Osteocyte (in vitro differentiated cells): ENCODE measurements at places on chromosomes 13 and 19. TPM values are rescaled to one million over a fixed set of nuclear protein-coding genes. Genes with fewer than 3 reads are reported as not detected.

The SOX1 gene
- total RNA-seq: not detected in 2 replicates

The ZNF417 gene
- 16.9 and 21.0 TPM in 2 replicates for total RNA-seq

The EFNA2 gene
- 3.8 and 4.2 TPM in 2 replicates for total RNA-seq

The TNFSF13B gene
- 1.1 and 1.7 TPM in 2 replicates for total RNA-seq

The SYDE1 gene
- total RNA-seq: 64.4 and 74.6 TPM in 2 replicates

The CRLF1 gene
- 17.0 and 18.7 TPM in 2 replicates for total RNA-seq

The XPO4 gene
- 13.9 and 15.3 TPM in 2 replicates for total RNA-seq

The ZNF613 gene
- total RNA-seq: 7.8 and 9.4 TPM in 2 replicates

DNA sequence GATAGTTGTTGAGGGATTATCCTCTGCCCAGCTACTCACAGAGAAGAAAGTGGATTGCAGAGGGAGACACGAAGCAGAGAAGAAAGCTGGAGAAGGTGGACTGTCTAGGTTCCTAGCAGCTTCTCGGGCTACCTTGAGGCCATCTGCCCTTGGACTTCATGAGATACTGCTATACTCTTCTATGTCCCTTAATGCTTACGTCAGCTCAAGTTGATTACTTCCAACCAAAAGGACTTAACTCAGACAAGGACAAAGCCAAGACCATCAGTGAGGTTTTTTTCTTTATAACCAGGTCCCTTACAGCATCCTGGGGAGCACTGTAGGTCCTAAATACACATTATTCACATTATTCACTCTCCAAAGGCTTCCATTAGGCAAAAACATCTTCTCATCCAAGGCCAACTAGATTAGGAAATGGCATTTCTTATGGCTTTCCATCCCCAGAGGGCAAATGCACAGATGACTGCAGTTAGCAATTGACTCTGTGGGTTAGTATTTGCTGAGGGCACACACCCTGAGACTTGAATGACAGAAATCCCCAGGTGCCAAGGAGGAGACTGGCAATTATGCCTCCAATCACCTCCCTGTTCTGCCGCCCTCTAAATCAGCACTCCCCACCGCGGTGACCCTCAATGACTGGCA, 4.1 kb upstream of the UBE2L5 start:
- DNase-seq: no peak

DNA sequence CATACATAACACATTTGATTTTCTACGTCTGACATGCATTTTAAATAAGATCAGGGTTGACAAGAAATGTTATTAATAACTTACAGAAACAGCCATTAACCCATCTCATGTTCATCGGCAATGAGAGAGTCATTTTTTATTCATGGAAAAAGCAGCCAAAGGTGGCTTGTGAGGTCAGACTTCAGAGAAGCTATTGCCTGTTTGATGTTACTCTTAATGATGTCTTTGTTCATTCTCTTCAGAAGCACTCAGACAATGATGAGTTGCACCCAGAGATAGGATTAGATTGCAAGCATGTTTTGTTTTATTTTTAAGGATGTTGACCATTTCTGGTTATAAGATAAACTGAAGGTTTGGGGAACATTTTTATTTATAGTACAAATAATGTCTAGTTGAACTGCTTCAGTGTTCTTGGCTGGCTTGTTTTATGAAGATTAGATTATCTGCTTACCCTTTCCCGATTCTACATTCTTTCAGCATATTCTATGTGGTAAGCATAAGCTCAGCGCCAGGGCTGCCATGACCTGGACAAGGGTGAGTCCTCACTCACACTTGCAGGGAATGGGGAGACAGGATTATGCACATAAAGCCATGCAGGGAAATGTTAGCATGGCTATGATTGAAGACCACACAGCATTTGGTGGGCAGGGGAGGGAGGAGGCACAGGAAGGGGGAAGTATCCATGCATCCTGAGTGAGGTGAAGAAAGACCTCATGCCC, 288.1 kb downstream of the MTUS2 start:
- no peak for DNase-seq

GRCh38 chr19:51318687-51319648, 7.5 kb downstream of the IGLON5 start:
- no peak for DNase-seq

DNA sequence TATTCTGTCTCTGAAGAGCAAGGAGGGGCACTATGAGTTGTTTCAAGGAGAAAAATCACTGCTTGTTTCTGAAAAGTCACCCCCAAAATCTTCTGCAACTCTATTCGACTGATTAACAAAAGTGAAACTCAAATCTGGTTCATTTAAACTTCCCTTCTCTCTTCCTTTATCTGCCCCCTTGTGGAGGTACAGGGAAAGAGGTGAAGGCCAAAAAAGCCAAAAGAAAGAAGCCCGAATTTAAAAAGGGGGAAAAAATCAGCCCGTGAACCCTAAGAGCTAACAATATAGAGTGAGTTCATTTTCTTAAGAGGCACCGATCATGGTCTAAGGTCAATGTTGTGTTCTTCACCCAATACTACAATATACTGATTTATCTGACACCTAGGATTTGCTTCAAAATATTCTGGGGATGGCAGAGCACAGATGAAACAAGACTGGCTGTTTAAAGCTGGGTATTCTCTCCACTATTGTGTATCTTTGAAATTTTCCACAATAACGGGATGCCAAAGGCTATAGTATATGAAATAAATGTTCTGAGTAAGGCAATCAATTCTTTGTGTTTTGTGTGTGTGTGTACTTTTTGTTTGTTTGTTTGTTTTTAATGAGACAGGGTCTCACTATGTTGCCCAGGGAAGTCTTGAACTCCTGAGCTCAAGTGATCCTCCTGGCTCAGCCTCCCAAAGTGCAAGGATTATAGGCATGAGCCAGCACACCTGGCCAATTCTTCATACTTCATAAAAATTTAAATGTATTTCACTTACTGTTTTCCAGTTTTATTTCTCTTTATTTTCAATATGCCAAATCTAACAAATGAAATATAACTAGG, 55.0 kb upstream of the EEF1AKMT1 start:
- no peak for DNase-seq

DNA sequence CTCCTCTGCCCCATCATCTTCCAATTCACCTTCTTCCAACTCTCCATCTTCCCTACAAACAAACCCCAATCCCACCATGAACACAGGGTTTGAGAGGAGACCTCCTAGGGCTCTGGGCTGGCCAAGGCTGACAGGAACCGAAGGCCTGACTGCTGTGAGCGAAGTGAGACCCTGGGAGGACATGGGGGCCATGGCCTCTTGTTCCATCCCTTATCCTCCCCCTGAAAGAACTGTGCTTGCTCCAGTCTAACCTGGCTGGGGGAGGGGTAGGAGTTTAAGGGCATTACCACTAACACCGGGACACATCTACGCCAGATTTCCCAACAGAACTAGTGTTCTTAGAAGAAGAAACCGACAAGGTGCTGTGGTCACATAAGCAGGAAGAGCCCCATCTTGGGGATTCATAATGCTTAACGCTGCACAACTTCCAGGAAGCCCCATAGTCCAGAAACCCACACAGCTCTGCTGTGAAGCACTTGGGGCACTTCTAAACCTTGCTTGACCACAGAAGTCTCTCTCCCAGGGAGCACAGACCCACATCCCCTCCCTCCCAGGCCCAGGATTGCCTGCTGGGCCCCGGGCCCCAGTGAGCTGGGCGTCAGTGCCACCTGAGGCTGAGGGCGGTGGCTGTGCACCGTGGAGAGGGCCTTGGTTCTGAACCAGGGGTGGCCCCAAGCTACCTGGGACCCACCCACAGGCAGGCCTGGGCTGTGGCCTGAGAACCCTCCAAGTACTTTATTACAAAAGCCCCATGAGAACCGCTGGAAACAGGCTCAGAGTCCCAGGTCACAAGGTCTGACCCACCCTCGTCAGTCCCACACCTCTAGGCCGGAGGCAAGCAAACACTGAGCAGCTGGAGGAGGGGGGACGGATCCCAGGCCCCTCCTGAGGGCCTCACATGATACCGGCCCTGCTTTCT, 18.8 kb downstream of the ZC3H4 start:
- no peak for DNase-seq

DNA sequence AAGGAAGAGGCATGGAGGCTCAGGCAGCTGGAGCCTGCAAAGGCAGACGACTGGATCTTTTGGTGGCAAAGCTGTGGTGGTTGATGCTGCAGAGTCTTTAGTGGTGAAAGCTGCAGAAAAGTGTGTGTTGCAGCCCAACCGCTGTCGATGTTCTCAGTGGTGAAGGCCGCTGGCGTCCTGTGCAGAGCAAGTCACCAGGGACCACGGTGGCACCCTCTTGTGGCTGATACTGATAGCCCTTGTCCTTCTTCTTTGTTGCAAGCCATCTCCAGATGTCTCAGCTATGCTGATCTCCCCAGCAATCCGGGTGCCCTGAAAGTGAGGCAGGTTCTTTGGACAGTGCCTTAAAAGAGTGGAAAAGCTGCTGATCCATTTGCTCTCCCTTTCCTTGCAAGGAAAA, 610.9 kb upstream of the PCDH9 start:
- no peak for DNase-seq

- peak; percentile 93 for DNase-seq
Observed at GRCh38 chr19:2982983-2983350, 5.6 kb downstream of the TLE6 start.
